ENCODE measurements at places on chromosomes 1 and 21. TPM values are rescaled to one million over a fixed set of nuclear protein-coding genes. Genes with fewer than 3 reads are reported as not detected.

DNA sequence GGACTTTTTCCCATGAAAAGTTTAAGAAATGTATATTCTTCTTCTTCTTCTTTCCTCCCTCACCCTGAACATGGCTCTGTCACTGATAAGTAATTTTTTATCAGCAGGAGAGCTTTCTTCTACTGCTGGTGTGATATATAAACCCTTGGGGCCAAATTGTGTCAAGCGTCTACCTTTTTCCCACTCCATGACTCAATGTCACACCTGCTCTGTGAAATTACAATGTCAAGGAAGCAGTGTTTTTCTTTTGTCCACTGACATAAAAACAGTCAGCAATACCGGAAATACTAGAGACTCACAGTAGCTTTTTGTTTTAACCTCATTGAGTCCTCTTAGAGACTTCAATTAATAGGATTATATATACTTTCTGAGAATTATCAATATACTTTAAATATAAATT lies 416.2 kb upstream of the ADGRL4 start:
- no peak for DNase-seq

GRCh38 chr1:58782178-58783089 lies 1.4 kb downstream of the JUN start:
- no peak for DNase-seq

- DNase-seq: no peak
Observed at GRCh38 chr21:34042735-34043134, 30.6 kb upstream of the MRPS6 start.

DNA sequence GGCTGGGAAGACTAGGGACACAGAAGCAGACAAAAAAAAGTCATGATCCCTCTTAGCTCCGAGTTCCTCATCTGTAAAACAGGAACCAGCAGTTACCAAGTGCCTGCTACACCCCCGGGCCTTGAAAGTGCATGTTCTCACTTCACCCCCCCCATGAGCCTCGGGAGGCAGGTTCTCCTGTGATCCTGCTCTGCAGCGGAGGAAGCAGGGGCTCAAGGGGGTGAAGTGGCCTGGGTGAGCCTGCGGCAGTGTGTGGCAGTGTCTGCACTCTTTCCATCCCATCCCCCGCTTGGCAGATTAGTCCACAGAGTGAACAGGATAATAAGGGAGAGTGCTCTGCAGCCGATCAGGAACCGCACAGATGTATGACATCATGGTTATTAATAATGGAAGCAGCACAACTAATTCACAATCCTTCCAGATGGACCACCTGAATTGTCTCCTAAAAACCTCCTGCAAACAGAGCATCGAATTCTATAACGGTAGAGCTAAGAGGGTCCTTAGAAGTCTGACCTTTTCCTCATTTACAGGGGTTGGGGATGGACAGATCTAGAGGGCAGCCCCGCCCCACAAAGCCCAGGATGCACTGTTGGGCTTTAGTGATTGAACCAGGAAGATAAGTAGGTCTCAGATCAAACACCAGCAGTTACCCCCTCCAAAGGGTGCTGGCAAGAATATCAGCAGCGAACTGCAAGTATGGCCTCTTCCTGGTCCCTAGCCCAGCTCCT lies 174.1 kb upstream of the EDN2 start:
- DNase-seq: no peak

NMNAT2 gene
- total RNA-seq: not detected

- DNase-seq: no peak
Observed at GRCh38 chr1:7666249-7666648, 104.8 kb upstream of the VAMP3 start.

- DNase-seq: no peak
Observed at GRCh38 chr1:86016076-86016759, 140.4 kb downstream of the COL24A1 start.

DNA sequence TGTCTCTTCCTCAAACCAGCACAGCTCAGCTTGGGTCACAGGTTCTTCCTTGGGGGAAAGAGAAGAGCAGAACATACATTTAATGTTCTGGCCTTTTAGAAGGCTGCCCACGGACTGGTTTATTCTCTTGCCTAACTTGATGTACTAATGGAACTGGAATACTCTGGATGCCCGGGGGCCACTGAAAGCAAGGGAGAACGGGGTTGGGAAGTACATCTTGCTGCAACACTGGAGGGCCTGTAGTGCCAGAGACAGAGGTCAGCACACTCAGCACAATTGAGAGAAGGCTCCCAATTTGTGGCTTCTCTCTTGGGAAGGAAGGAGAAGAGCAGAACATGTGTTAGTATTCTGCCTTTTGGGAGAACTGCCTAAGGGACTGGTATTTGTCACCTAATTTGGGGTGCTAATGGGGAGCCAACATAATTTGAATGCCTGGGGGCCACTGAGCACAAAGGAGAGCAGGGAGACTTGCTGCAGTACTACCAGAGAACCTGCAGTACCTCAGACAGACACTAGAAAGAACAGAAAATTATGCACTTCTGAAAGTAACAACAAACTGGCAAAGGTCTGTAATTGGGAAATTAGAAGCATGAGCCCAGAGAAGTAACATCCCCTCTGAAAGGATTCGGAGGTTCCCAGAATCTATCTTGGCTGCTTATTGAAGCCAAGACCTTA lies 14.1 kb downstream of the ZNF691 start:
- DNase-seq: no peak

GRCh38 chr21:32278103-32278502 lies 746 bp downstream of the MIS18A start:
- no peak for DNase-seq
